GM12865 (cell line): ENCODE measurements at places on chromosomes 2 and 18.

- DNase-seq, result no peak
These were observed 68.3 kb downstream of the TNS1 start for GRCh38 chr2:217934321-217935131.

DNA sequence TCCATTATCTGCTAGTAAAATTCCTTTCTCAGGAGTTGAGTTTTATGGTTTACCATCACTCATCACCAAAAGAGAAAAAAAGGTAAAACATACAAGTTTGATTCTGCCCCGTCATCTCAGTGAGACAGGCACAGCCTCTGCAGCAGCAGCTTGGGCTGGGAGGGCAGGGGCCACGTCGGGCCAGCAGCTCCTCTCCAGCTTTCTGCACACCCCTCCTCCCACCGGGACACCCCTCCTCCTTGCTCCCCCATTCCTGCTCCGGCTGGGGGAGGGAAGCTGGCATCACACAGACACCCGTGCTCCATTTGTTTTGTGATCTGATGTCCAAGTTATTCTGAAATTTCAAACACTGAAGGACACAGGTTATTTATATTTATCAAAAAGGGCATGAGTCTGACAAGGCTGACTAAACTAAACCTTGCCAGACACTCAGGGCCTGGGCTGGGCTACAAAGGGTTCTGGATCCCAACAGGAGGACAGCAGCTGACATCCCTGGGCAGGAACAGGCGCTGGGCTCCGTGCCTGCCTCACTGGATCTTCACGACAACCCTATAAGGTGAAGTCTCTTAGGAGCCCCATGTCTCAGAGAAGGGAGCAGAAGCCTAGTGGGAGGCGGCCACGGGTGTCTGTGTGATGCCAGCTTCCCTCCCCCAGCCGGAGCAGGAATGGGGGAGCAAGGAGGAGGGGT is 71.4 kb downstream of the HDAC4 start:
- no peak for DNase-seq

DNA sequence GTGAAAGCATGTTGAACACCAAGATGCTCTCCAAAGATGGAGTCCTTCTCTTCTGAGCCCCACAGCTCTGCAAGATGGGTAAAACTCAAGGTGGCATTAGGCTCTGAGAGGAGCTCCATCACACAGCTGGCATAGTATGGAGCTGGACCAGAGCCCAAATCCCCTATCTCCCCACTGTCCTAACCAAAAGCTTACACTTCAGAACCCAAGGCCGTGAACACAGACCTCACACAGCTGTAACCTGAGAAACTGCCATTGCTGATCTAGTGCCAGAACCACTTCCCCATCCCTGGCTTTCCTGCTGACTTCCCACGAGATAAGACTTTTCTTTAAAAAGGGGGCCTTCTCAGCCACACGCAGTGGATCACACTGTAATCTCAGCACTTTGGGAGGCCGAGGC is 25.0 kb downstream of the TTC32 start:
- DNase-seq, result no peak

GRCh38 chr2:100004959-100005387 is 137.4 kb downstream of the AFF3 start:
- DNase-seq, result no peak

- DNase-seq, result no peak
These were observed 105.6 kb downstream of the ANTXR1 start for GRCh38 chr2:69118609-69119008.

DNA sequence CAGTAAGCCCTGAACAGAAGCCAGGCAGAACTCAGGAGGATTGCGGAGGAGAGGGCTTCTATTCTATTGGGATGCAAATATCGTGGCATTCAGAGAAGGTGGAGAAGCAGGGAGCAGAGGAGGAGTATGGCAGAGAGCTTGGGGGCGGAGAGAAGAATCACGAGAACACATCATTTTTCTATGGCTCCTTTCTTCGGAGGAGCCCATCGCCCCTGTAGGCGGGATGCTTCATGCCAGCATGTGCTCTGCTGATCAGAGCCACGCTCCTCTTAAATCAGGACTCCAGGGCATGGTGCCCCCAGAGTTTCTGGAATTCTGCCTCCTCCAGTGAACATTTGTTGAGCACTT is 71.1 kb downstream of the CIB4 start:
- no peak for DNase-seq

DNA sequence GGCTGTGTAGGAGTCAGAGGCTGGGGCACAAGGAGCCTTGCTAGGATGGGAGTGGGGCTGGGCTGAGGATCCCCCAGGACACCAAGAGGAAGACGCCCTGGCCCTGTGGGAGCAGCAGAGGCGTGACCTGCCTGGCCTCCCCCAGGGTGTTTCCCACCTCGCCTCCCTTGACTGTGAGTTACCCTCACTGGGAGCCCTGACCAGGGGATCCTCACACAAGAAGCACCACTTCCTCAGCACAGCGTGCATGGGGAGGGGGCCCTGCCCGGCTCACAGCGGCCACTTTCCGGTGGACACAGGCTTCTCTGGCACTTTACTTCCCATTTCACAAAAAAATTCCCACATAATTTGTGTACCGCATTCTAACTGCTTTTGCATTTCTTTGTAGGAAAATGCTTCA is 187.7 kb downstream of the EIPR1 start:
- peak; percentile 9 for DNase-seq

- no peak for DNase-seq
These were observed 59.1 kb upstream of the PAX8 start for GRCh38 chr2:113337809-113338208.

DNA sequence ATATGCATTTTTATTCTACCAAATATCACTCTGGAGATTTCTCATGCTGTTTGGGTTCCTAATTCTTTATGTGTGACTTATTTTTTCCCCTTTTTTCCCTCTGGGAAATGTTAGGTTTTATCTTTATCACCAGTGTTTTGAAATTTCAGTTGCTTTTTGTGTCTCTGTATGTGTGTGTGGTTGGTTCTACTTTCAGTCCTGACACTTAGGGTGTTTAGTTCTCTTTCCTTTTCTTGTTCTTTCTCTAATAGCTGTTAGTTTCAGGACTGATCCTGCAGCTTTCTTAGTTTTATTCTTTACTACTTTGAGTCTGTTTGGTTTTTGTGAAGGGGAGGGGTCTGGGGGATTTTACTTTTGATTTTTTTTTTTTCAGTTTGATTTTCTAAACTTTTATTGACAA is 23.1 kb downstream of the PPM1B start:
- peak; percentile 72 for DNase-seq

- DNase-seq, result no peak
These were observed 997.4 kb upstream of the PIK3C3 start for GRCh38 chr18:40957533-40958070.

GRCh38 chr2:55047677-55048299 is 2.5 kb downstream of the RTN4 start:
- peak; percentile 57 for DNase-seq

- no peak for DNase-seq
These were observed 118.4 kb downstream of the PID1 start for GRCh38 chr2:229152674-229153073.

DNA sequence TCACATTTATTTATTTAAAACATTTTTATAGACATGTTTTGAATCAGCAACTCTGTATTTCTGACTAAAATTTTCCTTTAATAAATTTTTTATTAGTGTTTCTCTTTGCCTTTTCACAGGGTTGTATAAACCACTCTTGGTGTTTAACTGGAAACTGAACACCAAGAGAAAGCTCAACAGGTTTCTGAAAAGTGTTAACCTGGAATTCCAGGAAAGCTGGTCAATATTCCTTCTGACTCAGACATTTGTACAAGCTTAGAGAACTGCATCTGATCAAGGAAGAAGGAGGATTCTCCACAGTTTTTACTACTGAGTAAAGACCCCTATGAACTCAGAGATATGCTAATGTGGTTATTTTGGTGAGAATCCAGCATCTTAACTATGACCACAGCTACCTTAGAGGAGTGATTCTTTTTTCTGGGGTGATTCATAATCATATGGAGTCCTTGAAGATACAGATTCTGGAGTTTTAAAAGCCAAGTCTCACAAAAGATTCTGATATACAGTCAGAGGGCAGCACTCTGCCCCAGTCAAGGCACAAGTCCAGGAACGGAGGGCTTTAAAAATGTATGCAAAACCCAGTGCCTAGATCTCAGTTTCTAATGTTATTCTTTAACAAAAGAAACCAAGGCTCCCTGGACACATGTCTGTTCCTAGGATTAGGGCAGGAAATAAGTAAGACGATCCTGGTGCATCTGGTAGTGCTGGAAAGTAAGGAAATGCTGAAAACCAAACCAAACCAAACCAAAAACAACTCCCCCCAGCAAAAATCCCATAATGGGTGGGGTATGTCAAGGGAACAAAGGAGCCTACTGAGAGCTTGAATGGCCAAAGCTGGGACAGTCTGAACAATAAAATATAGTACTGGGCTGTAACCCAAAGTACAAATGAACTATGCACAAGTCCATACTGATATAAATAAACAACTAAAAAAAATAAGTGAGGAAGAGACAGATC is 85.1 kb upstream of the FZD5 start:
- DNase-seq, result no peak
